ENCODE measurements at places on chromosomes 1 and 21. TPM values are rescaled to one million over a fixed set of nuclear protein-coding genes. Genes with fewer than 3 reads are reported as not detected.

DNA sequence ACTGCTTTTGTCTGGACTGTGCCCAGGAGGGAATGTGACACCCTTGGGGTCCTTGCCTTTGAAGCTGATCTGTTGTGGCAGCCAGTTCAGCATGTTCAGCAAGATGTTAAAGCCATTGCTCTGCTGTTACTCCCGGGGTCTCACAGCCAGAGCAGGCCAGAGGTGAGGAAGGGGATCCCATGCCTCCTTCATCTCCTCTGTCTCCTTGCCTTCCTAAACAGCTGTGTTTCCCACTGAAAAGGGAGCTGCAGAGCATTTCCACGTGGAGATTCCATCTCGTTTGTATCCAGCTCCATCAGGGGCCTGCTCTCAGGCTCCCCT lies 135.8 kb upstream of the COL6A1 start:
- DNase-seq: no peak

DNA sequence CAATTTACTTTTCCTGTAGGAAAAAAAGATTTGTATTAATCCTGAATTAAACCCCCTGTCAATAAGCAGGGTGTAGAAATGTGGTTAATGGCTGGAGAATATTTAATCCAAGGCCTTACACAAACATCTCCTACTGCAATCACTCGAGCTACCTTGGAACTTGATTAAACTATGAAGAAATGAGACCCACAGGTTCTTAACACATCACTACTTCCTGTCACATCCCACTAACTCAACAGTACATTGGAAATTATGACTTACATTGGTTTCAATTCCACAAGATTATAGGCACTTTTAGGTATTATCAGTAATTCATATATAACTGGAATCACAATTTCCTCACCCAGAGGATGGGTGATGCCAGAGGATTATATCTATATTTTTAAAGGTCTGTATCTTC lies 480.3 kb downstream of the MRPL39 start:
- DNase-seq: no peak

DNA sequence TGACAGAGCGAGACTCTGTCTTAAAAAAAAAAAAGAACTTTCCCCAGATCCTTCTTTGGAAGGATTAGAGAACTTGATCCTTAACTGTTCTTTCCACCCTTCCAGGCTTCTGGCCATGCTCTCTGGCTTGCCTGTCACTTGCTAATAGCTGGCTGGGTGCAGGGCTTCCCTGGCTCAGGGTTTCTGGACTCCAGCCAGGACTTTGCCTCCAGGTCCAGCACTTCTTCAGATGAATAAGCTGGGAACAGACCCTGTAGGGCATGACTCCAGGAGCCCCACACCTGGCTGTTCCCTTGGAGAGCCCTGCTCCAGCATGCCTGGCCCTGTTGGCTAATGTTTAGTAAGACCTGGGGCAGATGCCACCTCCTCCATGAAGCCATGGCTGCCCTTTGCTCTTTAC lies 3.3 kb upstream of the NT5C1A start:
- DNase-seq: no peak

GRCh38 chr21:36456729-36457414 lies 23.1 kb downstream of the CLDN14 start:
- DNase-seq: no peak

The CLCA4 gene
- total RNA-seq: not detected

- DNase-seq: no peak
Observed at GRCh38 chr1:167670563-167670962, 40.5 kb downstream of the RCSD1 start.

GRCh38 chr1:93042187-93043056 lies 36.7 kb upstream of the MTF2 start:
- DNase-seq: no peak

- no peak for DNase-seq
Observed at GRCh38 chr1:228478912-228479711, 8.1 kb upstream of the RNF187 start.

The OR2G6 gene
- not detected for total RNA-seq

DNA sequence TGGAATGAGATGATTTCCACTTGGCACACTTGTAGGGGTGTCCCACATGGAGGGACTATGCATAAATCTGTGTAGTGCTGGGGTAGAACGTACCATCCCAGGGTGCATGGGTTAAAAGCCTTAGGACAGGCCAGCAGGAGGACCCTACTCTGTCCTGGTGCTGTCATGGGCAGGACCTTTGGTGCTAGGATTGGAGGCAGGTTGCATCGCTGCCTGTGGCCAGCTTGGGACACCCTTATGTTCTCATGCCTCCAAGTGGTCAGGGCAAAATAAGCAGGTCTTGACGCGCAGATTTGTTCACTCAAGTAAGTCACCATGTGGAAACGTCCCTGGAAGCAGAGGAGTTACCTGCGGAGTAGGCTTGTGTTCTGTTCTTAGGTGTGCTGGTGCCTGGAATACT lies 49.5 kb upstream of the RAB3GAP2 start:
- no peak for DNase-seq

The METTL25B gene
- total RNA-seq: 20.8 TPM

DNA sequence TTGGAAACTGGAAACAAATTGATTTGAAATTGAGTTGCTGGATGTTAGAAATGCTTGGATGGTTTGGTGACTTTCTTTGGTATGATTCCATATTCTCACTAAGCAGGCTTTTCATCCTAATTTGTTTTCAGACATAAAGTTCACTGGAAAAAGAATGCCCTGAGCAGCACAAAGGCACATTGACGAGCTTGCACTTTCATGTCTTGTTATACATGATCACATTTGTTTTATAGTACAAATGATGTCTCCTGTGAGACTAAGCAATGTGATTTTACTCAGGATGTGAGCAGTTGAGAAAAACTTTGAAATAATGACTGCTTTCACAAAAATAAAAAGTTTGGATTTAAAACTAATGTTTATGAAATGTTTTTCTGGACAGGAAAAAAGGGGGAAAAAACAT lies 63.6 kb downstream of the KCNT2 start:
- DNase-seq: no peak

DNA sequence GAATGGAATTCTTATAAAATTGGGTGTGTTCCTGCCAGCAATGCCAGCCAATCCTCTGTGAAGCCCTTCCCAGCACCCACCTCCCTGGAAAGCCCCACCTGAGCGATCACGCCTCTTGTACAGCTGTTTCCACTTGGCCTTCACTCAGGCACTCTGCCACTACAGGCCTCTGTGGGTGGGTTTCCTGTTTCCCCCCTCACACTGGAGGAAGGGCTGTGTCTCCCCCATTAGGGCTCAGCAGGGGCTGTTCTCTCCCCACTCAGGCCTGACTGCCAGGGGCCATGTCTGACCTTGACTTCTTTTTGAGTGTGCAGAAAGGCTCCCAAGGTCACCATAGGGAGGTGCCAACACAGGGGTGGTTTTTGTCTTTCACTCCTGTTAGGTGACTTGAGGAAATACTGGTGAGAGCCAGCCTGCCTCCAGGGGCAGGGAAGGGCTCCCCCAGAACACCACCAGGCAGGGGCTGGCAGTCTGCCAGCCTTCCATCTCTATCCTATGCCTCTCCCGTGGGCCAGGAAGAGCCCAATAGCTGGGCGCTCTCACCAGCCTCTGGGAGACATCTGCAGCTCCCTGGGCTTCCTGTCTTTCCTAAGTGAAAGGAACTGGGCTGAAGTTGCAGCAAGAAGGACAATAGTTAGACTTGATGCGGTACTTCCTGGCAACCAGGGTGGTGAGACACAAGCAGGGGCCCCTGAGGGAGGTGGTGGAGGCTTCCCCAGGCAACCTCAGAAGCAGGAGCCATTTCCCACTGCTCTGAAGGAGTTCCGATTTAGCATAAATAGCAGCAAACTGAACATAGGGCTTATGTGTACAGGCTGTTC lies 49.1 kb downstream of the ELK4 start:
- no peak for DNase-seq

The NPPB gene
- not detected for total RNA-seq

DNA sequence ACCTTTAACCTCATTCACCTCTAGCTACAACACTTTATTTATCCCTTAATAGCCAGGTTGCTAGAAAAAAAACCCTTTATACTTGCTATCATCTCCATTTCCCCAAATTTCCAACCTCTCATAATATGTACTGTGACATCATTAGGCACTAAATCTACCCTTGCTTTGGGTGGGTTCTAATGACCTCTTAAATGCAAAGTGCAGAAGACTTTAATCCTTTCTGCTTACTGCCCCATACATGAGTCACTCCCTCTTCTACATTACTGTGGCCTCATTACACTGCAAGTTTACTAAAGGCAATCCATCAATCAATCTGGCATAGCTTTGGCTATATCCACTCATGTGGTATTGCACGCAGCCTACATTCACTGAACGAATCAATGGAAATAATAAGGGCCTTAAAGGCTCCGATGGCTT lies 353.3 kb downstream of the SMYD3 start:
- no peak for DNase-seq

GRCh38 chr1:10025354-10025753 lies 7.4 kb upstream of the UBE4B start:
- DNase-seq: no peak

Measured in MG63 (cell line).